ENCODE measurements at places on chromosomes 1 and 21.
A peak's percentile ranks its signal among the peaks of the same experiment; 100 is the strongest.

DNA sequence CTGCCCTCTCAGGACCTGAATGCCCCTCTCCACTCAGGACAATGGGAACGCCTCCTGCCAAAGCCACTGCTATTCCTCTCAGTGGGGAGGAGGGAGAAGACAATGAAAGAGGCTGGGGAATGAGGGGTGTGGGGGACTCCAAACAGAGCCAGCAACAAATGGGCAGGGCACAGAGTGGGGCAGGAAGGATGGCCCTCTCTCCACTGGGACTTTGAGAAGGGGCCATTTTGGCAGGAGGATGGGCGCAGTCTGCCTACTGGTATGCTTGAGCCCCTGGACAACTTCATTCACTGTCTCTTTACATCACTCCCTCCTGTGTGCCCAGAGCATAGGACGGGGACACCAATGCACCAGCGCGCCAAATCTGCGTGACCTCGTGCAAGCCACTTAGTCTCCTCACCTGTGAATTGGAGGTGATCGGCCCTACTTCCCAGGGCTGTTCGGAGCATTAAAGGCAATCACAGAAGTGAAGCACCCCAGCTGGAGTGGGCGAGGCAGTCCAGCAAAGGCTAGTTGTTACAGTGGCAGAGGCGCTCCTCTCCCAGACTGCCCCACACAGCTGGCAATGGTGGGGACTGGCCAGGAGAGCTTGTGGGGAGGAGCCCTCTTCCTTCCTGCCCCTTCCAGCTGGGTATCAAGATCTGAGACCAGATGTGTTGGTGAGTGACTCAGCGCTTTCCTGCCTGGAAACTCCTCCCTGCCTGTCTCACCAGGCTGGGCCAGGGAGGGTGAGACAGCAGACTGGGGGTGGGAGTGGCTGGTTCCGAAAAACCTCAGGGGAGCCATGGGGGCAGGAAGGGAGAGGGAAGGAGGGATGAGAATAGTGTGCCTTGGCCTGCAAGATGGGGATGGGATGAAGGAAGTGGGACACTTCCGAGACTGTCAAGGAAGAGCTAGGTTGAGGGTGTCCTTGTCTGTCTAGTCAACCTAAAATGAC lies 22.4 kb upstream of the SYNC start:
- DNase-seq, result no peak

- DNase-seq, result no peak
Observed at GRCh38 chr1:68271596-68271995, 39.3 kb upstream of the WLS start.

- DNase-seq, result no peak
Observed at GRCh38 chr1:80847904-80848303, 952.8 kb upstream of the ADGRL2 start.

DNA sequence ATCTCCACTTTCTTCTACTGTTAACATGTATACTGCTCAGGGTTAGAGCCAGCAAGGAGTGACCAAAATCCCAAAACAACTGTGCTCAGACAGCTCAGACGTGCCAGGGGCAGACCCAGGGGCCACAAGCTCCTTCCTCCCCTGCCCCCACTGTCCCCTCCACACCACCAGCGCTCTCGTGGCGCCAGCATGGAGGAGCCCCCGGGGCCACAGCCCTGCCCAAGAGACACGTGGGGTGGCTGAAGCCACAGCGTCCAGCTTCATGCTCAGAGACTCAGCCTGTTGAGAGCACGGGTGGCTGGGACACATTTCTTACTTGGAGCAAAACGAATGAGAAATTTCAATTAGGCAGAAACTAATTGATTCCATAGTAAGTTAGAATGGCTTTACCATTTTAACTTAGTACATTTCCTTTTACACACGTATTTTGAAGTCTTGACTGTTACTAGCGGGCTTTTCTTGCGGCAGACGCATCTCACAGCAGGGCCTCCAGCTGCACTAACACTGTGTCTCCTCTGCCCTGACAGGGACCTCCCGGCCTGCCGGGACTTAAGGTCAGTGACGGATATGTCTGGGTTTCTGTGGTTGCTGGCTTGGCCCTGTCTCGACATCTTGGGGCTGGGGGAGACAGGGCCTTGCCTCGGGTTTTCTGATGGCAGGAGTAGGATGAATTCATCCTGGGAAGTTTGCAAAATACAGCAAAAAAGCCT lies 54.2 kb downstream of the SLC19A1 start:
- no peak for DNase-seq

DNA sequence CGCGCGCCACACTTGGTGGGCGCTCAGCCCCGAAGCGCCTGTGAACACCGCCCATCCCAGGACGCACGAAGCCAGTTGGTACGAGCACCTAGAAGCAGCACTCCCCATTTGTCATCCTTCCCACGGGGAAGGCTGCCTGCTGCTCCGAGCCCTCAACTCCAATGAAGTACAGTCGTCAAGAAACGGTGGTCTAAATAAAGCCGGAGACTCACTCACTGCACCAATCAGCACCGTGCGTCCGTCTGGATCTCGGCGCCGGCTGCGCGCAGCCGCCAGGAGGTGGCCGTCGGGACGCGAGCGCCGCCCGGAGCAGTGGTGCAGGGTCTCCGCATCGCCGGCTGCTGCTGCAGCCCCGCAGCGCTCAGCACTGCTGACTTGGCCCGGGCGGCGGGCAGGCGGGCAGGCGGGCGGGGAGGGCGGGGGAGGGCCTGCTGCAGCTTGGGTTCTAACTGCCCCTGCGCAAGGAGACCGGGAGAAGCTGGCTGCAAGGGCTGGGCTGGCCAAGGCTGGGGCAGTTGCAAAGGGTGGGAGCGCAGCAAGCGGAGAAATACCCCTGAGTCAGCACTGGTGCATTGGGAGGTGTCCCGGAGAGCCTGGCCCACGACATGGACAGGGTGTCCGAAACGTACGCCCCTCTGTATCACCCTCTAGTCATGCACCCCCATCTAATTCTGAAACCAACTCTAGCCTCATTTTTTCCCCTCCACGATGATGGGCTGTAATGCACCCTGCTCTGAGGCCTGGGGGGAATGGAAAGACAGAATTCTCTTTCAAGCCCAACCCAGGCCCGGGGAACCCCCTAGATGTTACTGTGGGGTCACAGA lies 35.8 kb upstream of the H6PD start:
- no peak for DNase-seq

GRCh38 chr1:199813198-199813597 lies 214.3 kb upstream of the NR5A2 start:
- DNase-seq, result no peak

DNA sequence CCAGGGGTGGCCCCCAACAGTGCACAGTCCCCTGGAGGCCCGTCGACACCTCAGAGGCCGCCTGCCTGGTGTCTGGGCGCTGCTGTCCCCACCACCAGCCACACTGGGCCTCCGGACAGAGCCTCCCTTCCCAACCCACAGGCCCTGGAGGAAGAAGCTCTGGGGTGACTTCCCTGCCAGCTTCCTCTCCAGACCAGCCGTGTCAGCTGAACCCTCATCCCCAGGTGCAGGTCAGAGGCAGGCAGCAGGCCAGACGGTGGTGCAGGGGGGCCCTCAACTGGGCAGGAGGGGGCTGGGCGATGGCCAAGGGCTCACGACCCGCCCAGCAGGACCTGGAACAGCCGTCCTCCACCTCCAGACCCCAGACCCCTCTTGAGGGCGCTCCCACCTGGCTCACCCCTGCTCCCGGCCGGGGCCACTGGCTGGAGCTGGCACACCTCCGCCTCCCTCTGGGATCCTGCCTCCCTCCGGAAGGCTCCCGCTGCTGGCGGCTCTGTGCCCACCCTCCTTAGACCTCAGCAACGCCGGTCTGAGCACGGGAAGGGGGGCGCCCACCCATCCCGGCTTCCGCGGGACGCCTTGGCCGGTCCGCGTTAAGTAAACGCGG lies 520 bp downstream of the TNFRSF18 start:
- no peak for DNase-seq

- DNase-seq, result peak; percentile 6
Observed at GRCh38 chr1:181347495-181348390, 135.6 kb upstream of the CACNA1E start.

GRCh38 chr1:2928366-2929325 lies 92.6 kb upstream of the ACTRT2 start:
- DNase-seq, result no peak

GRCh38 chr1:215958841-215959240 lies 391.7 kb downstream of the KCTD3 start:
- DNase-seq, result no peak

- no peak for DNase-seq
Observed at GRCh38 chr1:29934255-29934772, 698.0 kb downstream of the PTPRU start.

- no peak for DNase-seq
Observed at GRCh38 chr1:59100708-59101374, 196.1 kb upstream of the FGGY start.

DNA sequence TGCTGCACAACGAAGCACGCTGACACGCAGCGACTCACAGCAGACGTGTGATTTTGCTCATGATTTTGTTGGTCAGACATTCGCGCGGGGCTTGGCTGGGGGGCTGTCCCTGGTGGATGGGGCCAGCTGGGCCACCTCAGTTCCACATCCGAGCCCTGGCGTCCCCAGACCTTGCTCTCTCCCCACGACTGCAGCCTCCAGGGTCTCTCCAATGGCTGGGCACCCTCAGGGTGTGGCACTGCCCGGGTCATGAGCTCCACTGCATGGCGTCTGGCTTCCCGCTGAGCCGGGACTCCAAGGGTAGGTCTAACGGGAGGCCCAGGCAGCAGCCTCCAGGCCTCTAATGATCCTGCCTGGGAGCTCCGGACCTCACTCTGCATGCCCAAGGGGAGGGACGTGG lies 173.0 kb upstream of the AJAP1 start:
- no peak for DNase-seq

GRCh38 chr1:211638246-211638645 lies 37.2 kb downstream of the NEK2 start:
- no peak for DNase-seq

- DNase-seq, result no peak
Observed at GRCh38 chr1:4546911-4547310, 107.5 kb upstream of the AJAP1 start.

DNA sequence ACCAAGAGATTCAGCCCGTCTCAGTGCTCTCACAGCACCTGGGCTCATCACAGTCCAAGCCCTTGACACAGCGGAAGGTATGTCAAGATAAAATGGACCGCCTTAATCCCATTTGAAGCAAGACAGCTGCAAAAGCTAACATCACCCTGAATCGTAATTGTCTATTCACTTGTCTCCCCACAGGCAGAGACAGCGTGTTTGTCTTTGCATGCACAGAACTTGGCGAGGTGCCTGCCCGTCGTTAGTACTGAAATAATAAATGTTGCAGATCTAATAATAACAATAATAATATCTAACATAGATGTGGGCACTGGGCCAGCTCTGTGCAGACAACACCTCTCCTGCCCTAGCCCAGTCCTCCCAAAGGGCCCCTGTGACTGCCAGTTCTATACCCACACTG lies 271.7 kb downstream of the NPHP4 start:
- no peak for DNase-seq

- no peak for DNase-seq
Observed at GRCh38 chr1:101798417-101798816, 198.3 kb downstream of the OLFM3 start.

GRCh38 chr1:173164178-173164577 lies 43.0 kb downstream of the TNFSF4 start:
- no peak for DNase-seq

DNA sequence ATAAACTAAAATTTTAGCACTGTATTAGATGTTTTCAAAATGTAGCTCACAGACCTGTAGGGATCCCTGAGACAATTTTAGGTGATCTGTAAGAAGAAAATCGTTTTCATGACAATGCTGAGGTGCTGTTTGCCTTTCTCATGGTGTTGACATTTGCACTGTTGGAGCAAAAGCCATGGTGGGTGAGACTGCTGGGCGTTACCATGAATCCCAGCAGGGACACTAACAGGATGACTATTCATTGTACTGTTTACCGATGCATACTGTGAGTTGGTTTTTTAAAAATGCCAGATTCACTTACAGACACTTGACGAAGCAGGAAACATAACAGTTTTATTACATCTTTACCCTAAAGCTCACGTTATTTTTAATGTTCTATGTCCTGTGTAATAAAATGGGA lies 468.5 kb downstream of the PCP4 start:
- DNase-seq, result no peak

- DNase-seq, result no peak
Observed at GRCh38 chr1:211287218-211287617, 28.1 kb downstream of the RCOR3 start.

GRCh38 chr1:60866917-60867531 lies 215.3 kb upstream of the NFIA start:
- no peak for DNase-seq

DNA sequence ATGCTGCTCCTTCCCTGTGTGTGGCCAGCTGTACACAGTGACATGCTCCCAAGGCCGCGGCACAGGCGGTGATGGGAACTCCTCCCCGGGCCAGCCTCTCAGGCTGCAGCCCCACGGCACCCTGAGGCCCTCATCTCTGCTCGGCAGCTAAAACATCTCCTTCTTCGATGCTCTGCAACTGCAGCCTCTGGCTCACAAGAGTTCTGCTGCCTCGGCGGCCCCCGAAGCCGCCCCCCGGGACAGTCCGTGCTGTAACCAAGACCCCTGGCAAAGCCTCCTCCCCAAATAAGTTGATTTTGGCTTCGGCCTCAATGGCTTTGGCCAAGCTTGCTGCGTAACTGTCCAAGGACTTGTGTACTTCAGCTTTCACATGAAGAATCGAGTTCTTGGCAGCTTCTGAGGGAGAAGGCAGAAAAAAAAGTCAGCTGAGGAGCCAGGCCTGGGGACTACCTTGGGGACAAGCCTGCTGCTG lies 51.3 kb downstream of the GPR161 start:
- DNase-seq, result peak; percentile 52

GRCh38 chr1:232818040-232818439 lies 12.8 kb downstream of the MAP10 start:
- no peak for DNase-seq

GRCh38 chr1:166086113-166086883 lies 80.5 kb downstream of the FAM78B start:
- no peak for DNase-seq

DNA sequence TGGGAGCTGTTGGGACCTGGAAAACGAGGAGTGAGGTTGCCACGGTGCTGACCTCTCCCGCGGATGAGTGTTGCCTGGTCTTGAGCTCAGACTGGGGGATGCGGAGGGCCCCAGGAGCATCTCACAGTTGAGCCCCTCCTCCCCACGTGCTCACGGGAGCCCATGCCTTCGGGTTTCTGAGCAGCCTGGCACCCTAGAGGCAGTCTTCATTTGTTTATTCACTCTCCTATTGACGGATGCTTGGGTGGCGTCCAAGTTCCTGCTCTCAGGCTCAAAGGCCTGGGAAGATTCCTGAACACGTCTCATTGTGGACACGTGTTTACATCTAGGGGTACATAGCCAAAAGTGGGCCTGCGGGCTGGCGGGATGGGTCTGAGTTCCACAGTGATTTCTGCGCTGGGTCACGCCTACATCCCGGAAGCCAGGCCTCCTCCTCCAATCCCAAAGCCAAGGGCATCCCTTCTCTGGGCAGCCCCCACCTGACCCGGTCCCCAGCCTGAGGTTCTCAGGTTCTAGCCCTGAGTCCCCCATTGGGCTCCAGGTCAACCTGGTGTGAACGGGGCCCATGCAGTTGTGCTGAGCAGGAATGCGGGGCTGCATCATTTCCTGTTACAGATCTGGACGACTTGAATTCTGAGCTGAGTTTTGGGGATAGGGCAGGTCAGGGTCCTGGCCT lies 14.7 kb downstream of the WNT3A start:
- no peak for DNase-seq
